IMR-90 (cell line): ENCODE measurements at places on chromosomes 1 and 21.

DNA sequence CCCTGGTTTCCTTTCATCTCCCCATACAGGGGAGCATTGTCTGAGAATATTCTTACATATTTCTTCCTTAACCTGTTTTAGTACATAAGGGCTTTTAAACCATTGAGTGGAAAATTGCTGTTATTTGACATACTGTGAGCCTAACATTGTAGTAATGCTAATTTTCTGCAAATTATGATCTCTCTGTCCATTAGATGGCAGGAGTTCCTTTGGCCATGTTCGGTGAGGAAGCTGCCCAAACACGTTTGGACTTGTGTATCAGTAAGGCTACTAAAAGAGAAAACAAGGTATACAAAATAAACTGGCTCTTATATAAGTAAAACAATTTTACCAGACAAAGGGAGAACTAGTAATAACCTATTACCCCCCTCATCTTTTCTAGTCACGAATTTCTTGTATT, 29.2 kb downstream of the CDC7 start:
- peak; percentile 73 for DNase-seq

DNA sequence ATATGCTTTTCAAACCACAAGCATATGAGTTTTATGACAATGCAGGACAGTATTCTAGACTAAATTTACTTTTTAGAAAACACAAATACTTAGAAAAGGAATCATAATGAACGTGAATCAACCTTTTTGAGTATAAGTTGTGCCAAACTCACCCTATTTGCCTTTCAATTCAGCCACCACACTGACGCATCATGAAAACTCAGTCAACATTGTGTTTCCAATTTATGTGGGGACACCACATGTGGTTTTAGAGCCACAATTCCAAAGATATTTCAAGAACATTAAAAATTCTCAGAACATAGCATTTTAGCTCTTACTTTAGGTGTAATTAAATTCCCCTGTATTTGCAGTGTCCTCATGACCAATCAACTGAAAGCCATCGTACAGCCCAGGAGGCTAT, 118.8 kb downstream of the PTBP2 start:
- no peak for DNase-seq

GRCh38 chr1:14745789-14746188, 147.3 kb downstream of the KAZN start:
- DNase-seq = no peak

GRCh38 chr1:1182491-1183220, 9.0 kb downstream of the TTLL10 start:
- no peak for DNase-seq

DNA sequence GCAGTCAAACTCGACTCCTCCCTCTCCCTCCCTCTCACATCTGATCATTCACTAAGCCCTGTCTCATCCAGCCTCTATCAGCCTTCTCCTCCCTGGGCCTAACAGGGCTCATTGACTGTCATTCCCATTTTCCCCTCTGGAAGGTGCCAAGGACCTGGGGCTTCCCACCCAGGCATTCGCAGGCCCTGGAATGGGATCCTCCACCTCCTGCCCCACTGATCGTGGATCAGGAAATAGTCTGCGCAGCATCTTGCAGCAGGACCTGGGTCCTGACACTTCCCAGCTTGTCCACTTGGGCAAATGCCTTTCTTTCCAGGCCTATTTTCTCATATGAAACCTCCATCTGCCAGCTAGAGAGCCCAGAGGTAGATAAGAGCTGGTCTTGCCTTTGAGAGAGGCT, 71.2 kb upstream of the ZC3H12A start:
- DNase-seq = no peak

- DNase-seq = no peak
These were observed 111.1 kb upstream of the ETV3 start for GRCh38 chr1:157249326-157249725.

- DNase-seq = no peak
These were observed 628 bp upstream of the PLEKHM2 start for GRCh38 chr1:15683345-15684039.

DNA sequence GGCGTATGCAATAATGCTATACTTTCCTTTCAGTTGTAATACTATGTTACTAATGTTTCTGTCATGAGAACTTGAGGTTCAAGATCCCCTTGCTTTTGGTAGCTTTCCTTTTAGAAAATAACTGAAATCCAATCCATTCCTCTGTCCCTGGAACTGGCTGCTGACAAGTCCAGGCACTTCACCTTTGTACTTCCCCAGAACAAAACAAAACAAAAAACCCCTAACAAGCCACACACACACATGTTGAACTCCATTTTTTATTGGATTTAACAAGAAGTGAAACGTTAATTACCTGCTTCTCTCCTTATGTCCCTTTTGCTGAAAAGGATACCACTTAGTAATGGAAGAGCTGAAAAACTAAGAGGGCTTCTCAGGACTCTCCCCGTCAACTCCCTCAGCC, 26.1 kb upstream of the SDC3 start:
- DNase-seq = no peak
